ENCODE measurements at places on chromosomes 5 and 9.

- DNase-seq = no peak
These were observed 138.8 kb downstream of the HSD17B3 start for GRCh38 chr9:96163161-96163560.

GRCh38 chr9:99358668-99359067, 136.6 kb downstream of the SEC61B start:
- no peak for DNase-seq

- DNase-seq = no peak
These were observed 3.8 kb upstream of the SQSTM1 start for GRCh38 chr5:179816796-179817469.

DNA sequence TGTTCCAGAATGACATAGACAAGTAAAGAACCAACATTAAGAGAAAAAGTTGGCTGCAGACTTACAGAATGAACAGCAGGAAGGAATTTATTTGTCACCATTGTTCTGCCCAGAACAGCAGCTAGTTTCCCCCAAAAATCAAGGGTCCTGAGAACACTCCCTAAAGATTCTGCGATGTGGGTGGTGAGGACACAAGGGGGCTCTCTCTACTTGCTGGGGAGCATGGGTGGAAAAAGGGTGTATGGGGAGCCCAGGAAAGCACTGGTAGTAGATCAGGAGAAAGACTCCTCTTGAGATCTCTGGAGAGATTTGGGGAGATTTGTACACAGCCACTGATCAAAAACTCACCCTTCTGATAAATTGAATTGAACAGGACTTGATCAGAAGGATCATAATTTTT, 316.5 kb downstream of the KCTD16 start:
- DNase-seq = no peak

Measured in T-helper 1 cell (primary cell).